Activated T-cell treated with anti-CD3 and anti-CD28 coated beads for 4 hours (primary cell): ENCODE measurements at places on chromosomes 1 and 21.
A peak's percentile ranks its signal among the peaks of the same experiment; 100 is the strongest.

GRCh38 chr1:162680419-162681121, 48.3 kb downstream of the DDR2 start:
- no peak for DNase-seq

GRCh38 chr1:201378804-201379203, 1.3 kb upstream of the TNNT2 start:
- no peak for DNase-seq

DNA sequence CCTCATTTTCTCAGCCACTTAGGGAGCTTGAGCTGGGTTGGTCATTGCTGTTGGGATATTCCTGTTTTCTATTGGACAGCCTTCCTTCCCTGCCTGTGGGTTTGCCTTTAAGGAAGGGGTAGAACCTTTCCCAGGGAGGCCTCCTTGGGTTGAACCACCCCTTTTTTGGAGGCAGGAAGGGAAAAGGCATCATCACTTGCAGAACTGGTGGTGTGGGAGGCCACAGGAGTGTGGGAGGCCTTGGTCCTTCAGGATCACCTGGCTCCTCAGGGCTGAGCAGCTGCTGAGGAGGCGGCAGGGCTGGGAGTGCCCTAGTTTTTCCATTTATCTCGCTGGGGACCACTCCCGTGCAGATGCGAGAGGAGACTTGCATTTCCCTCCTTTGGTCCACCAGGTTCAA, 667 bp upstream of the CYB561D1 start:
- DNase-seq: no peak

- no peak for DNase-seq
Observed at GRCh38 chr21:28871388-28872010, 121.2 kb downstream of the LTN1 start.

DNA sequence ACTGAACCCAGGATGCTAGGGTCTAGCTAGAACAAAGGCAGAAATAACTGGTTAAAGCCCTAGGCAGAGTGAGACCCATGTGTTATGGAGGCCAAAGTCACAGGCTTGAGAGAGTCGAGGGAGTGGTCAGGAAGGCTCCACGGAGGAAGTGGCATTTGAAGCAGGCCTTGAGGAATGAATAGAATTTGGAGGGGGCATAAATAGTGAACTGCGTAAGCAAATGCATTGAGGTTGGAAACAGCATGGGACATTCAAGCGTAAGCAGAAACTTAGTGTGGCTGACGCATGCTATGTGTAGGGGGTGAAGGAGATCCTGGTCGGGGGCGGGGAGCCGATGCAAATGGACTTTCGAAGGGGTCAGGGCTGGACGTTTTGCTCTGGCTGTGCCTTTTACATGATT, 11.5 kb downstream of the AZIN2 start:
- no peak for DNase-seq

DNA sequence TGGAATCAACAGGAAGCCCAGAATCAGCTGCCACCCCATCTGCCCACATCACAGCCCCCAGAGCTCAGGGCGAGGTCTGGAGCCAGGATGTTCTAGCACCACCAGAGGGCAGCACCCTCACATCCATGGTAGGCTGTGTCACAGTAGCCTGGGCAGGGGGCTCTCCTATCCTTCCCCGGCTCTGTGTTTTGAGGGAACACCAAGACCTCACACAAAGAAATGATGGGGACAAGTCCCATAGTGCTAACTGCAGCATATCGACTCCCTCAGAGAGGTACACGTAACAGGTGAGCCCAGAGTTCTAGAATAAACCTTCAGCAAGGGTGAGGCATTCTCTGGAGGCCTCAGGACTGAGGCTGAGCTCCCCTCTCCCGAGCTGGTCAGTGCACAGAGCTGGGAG, 2.3 kb upstream of the KCNC4 start:
- peak; percentile 78 for DNase-seq

GRCh38 chr1:52511851-52512615, 40.9 kb downstream of the TUT4 start:
- no peak for DNase-seq

DNA sequence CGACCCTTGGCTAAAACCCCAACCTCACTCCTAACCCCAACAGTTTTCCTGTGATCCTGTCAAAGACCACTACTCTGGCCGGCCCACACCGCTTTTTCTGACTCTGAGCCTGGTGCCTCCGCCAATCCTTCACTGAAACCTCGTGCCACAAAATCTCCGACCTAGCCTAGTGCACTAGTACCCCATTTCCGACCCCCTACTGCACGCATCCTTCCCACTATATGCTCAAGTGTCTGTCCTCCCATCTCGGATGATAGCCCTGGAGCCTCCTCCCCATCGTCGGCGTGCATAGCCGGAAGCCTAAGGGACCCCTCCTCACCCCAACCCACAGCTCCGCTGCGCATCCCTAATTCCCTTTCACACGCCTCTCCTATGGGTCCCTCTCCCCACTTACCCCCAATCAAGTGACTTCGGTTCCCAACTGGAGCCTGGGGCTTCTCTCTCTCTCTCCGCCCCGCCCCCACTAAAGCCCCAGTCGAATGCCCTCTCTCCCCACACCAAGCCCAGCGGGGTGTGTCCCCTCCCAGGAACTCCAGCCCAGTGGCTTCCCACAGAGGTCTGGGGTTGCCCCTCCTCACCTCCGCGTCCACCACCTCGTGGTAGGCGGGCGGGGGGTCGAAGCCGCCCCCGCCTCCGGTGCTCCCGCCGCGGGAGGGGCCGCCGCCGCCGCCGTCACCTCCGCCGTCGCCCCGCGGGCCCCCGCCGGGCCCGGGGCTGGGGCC, 791 bp downstream of the USP24 start:
- peak; percentile 6 for DNase-seq
